PC-3 (cell line): ENCODE measurements at places on chromosomes 1 and 21.

DNA sequence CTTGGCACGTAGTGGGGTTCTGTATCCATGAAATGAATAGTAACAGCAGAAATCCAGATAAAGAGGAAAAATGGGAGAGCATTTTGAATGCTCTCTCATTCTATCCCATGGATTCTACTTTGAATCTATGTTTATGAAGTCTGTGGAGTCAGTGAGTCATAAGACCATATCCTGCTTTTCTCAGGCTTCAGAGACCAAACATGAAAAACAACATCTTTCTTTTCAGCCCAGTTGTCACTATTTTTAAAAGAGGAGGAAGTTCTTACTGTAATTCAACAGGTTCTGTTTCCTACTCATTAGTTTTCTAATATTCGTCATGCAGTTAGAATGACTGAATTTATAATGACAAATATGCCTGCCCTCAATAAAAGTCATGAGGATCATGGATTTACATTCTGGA lies 39.4 kb upstream of the CD55 start:
- peak; percentile 85 for DNase-seq

- no peak for DNase-seq
Observed at GRCh38 chr21:18819507-18819906, 415.9 kb upstream of the TMPRSS15 start.

DNA sequence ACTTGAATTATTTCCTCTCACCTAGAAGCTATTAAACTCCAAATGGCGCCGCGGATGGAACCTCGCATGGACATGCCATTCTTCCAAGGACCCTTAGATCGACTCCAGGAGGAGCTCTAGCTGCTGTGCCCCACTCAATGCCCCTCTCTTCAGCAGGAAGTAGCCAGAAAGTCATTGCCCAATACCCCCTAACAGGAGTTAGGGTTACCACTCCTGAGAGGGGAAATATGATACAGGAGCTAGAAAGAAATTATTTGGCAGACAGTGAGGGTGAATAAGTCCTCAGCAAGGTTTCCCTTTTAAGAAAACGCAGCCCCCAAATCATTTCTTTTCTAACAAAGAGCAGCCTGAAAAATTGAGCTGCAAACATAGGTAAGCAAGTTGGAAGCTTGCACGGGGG lies 28.6 kb downstream of the TFB2M start:
- no peak for DNase-seq

GRCh38 chr1:157509546-157510232 lies 42.6 kb downstream of the FCRL5 start:
- DNase-seq, result no peak

DNA sequence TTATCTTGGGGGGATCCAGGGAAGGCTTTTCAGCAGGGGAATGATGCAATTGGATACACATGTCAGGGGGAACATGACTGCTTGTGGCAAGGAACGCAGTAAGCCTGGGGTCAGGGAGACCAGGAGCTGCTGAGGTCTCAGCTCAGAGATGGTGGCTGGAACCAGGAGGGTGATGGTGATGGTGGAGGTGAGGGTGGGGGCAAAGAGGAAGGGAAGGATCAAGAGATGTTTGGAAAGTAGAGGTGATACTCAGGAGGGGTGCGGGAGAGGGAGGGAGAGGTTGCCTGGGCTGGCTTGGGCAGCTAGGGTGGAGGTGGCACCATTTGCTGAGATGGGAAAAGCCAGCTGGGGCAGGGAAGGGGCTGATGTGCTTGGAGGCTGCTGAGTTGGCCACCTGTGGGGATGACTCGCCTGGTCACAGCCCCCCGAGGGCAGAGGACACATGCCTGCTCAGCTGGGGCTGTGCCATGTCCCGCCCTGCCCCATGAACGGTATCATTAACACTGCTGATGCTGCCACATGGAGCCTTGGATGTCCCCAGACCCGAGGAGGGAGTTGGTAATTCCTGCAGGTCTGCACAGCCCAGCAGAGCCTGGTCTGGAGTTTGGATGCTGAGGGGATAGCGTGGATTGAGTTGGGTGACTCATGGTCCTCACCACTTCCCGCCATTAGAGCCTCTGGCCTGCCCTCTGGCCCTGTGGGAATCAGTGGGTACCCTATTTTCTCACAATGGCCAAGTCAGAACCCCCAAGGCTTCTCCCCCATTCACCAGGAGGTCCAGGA lies 6.3 kb upstream of the PADI1 start:
- no peak for DNase-seq

DNA sequence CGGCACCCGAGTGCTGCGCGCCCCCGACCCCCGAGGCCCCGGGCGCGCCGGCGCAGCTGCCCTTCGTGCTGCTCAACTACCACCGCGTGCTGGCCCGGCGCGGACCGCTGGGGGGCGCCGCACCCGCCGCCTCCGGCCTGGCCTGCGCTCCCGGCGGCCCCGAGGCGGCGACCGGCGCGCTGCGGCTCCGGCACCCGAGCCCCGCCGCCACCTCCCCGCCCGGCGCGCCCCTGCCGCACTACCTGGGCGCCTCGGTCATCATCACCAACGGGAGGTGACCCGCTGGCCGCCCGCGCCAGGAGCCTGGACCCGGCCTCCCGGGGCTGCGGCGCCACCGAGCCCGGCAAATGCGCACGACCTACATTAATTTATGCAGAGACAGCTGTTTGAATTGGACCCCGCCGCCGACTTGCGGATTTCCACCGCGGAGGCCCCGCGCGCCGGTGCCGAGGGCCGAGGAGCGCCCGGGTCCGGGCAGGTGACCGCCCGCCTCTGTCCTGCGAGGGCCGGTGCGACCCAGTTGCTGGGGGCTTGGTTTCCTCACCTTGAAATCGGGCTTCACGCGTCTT lies 49.0 kb downstream of the SIM2 start:
- DNase-seq, result no peak

DNA sequence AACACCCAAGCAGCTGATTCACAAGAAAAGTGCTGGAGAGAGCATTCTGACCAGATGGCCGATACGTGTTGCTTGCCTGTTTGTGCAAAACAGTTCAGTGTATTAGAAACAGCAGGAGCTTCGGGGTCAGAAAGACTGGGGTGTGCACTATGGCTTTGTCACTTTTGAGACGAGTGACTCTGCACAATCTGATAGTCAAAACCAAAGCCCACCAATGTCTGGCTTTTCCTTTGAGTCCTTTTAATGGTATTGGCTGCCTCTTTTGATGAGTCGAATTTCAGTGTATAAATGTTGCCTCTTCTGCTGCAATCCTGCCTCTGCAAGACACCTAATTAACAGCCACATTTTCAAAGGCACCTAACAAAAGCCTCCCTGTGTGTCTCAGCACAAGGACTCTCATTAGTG lies 444.6 kb downstream of the AJAP1 start:
- no peak for DNase-seq

DNA sequence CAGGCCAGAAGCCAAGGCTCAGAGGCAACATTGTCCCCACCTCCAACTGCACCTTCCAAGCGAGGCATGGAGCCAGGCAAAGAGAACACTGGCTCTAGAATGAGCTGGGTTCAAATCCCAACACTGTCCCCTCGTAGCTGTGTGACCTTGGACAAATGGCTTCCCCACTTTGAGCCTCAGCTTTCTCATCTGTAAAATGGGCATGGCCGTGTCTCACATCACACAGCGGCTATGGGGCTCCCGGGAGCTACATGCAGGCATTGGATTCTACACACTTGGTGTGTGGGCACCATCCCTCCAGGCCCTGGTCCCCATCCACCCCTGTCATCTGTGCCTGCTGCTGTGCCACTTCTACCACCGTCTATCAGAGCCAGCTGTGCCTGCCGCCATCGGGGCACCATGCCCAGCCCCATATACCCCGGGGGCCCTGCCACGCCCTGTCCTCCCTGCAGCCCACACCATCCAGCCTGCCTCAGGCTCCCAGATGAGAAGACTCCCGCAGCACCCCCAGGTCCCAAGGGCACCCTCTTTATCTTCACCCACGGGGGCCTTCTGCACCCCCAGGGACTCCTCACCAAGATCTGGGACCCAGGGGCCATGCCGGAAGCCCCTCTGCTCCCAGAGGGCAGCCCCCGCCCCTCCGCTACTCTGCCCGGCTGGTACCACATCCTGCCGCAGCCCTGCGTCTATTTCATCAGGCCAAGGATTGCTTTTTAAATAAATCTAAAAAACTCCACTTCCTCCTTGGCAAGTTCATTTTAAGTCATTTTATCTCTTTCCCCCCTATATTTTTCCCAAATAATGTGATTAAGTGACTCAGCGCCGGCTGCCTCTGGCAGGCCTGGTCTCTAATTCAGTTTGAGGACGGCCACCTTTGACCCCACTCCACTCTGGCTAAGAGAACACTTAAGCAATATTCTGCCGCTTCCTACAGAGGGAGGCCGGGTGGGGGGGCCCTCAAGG lies 107.8 kb upstream of the TARDBP start:
- DNase-seq, result no peak

DNA sequence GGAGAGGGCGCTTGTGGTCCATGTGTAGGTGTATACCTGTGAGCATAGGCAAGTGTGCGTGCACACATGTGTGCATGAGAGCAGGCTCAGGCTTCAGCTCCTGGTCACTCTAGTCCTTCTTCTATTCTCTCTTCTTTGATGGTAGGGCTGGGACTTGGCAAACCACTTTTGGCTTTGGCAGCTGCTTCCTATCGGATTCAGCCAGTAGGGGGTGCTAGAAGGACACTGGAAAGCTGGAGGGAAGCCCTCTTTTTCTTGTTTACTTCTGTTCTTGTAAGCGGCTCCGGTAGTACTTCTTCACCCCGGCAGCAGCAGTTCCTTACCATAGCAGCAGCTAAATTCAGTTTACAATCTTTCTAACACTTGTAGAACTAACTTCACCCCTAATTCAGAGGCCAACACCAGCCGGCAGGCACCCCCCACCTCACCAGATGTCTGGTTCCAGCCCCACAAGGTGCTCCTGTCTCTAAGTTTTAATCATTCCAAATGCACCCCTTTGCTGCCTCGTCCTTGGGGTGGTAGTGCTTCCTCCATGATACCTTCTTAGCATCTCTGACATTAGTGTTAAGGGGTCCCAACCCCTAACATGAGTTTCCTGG lies 25.1 kb downstream of the NENF start:
- peak; percentile 91 for DNase-seq

GRCh38 chr1:206866062-206866461 lies 639 bp downstream of the IL20 start:
- peak; percentile 21 for DNase-seq

DNA sequence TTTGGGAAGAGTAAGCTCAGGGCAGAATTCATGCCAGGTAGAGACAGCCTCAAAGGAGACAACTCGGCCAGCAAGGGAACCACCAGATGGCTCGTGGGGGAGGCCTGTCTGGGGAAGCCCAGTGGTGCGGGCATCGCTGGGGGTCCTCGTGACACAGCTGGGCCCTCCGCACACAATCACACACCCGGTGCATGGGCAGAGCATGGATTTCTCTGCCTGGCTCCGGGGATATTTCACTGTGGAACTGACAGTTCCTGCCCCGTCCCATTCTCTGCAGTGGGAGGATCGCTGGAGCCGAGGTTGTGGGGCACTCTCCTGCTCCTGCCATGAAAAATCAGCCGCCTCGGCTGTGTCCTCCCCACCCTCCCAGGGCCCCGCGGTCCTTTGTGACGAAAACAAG lies 108.0 kb downstream of the CRYAA start:
- no peak for DNase-seq

GRCh38 chr21:42614811-42615351 lies 38.5 kb upstream of the PDE9A start:
- peak; percentile 75 for DNase-seq

GRCh38 chr1:72227667-72228066 lies 54.7 kb downstream of the NEGR1 start:
- DNase-seq, result no peak

DNA sequence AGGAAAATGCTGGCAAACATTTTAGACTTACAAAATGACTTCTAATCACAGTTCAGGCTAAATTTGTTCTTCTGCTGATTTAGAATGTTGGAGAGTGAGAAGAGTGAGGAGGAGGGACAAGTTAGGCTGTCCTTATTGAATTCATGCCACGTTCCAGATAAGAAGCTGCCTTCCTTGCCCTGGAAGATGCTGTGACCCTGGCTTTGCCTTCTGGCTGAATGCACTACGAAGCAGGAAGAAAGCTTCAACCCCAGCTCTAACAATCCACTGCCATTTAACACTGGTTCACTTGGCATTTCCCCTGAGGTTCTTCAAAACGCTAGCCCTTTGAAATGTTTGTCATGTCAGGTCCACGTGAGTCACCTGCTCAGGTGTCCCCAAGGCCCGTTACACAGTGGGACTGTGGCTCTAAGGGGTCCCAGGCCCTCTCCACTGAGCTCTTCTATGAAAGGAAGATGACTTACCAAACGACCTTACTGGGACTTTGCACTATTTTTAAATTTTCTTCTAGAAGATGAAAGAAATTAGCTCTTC lies 30.0 kb upstream of the LRRC8C start:
- no peak for DNase-seq

GRCh38 chr1:116064616-116065015 lies 46.6 kb upstream of the MAB21L3 start:
- peak; percentile 19 for DNase-seq

DNA sequence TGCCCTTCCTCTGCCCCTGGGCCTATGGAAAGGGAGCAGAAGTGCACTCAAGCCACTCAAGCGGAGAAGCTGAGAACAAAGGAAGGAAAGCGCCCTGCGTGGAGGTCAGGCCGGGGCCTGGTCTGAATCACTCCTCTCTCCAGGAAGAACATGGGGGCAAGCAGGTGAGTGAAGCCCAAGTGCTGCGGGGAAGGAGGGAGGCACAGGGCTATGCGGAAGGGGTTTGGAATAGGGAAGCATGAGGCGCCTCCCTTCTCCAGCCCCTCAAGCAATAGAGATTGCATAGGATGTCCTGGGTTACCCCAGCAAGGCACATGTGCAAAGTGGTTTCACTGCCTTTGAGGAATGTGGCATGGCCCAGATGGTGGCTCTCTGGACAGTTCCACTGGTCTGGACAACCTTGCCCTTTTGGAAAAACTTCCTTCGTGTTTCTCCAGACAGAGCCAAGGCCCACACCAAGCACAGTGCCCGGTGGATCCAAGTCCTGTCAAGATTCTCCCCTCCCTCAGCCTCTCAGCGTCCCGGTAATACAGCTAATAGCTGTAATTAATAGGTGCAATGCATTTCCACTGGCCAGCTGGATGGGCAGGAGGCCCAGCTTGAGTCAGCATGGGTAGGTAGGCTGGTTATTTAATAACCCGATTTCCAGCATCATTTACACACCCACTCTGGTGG lies 13.7 kb downstream of the BLACAT1 start:
- no peak for DNase-seq

DNA sequence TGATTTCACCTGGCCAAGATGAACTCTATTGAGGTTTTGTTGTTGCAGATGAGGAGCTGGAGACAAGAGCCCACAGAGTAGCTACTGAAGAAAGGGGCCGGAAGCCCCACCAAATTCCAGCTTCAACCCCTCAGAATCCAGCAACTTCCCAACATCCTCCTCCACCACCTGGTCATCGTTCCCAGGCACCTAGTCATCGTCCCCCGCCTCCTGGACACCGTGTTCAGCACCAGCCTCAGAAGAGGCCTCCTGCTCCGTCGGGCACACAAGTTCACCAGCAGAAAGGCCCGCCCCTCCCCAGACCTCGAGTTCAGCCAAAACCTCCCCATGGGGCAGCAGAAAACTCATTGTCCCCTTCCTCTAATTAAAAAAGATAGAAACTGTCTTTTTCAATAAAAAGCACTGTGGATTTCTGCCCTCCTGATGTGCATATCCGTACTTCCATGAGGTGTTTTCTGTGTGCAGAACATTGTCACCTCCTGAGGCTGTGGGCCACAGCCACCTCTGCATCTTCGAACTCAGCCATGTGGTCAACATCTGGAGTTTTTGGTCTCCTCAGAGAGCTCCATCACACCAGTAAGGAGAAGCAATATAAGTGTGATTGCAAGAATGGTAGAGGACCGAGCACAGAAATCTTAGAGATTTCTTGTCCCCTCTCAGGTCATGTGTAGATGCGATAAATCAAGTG lies 14.3 kb downstream of the CD2 start:
- no peak for DNase-seq
